ENCODE measurements at places on chromosomes 2 and 18. TPM values are rescaled to one million over a fixed set of nuclear protein-coding genes. Genes with fewer than 3 reads are reported as not detected.

- no peak for DNase-seq
Measured at GRCh38 chr2:217412277-217412676, 552.4 kb upstream of the TNP1 start.

DNA sequence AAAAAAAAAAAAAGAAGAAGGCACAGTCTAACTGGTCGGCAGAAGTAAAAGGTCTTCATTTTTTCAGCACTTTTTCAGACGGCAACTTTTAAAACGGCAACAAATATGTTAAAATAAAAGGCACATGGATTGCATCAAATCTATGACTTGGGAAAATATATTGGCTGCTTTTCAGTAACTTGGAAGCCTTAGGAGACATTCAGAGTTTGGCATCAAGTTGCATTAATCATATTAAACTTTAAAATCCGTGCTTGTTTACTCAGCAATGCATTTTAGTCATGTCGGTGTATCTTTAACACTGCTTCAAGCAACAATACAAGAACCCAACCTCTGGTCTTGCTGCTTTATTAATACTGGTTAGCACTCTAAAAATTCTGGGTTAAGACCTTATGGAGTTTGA lies 111.1 kb downstream of the MEP1B start:
- no peak for DNase-seq

- no peak for DNase-seq
Measured at GRCh38 chr2:204257781-204258180, 287.5 kb upstream of the PARD3B start.

DNA sequence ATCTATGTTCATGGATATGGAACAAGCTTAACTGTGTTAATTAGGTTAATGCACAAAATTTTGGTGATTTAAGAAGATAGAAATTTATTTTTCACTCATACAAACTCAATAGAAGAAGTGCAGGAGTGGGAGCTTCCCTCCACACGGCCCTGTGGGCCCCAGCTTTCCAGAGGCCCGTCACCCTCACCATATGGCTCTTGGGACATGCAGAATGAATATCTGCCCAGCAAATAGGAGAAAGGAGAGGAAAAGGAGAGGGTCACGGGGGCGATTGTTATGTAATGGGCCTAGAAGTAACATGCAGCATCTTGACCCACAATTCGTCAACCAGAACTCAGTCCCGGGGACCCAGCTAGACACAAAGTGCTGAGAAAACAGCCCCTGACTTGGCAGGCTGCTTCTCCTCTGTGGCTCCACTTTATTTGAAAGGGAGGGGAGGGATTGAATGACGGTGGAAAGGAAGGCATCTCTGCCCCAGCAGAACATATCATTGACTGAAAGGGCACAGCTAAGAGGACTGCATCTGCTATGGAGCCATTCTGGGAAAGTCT lies 648.2 kb upstream of the ID2 start:
- DNase-seq: no peak

DNA sequence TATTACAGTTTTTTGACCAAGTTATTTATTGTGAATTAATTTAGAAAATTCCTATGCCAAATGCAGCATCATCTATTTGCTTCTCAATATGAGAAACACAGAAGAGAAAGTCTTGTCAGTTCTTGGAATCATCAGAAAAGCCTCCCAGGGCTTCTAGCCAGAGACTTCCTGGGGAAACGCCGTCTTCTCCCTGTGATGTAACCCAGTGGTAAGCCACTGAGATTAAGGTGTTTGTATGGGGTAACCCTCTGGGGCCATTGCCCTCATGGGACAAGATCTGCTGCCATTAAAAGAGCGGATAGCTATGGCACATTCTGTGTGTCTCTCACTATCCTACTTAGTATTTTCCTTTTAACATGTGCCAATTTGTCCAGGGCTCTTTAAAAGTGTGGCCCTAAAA lies 28.0 kb downstream of the ANKRD29 start:
- no peak for DNase-seq

DNA sequence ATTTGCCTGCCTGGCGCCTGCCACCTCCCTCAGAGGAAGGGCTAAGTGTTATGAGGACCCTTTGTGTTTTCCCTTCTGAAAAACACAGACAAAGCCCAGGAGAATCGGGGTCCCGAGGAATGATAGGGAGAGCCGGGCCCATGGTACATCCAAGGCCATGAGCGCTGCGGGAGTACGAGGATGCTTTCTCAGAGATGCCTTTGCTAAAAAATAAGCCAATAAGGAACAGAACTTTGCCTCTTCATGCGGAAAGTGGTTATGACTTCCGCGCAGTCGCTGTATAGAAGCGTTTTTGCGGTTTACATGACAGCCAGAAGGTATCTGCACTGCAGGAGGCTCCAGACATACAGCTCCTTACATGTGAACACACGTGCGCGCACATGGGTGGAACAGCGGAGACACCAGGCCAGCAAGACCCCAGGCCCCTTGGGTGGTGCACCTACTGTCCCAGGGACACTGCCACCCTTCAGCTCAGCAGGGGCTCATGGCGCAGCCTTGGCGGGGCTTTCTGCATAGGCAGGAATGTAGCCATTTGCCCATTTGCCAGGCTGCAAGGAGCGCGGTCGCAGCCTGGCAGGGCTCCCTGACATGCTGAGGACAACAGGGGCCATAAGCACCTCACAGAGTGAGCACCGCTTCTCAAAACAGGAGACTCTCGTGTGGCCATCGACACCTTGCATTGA lies 252.4 kb upstream of the SALL3 start:
- peak; percentile 61 for DNase-seq

- DNase-seq: no peak
Measured at GRCh38 chr18:32284284-32284683, 94.4 kb downstream of the MEP1B start.

DNA sequence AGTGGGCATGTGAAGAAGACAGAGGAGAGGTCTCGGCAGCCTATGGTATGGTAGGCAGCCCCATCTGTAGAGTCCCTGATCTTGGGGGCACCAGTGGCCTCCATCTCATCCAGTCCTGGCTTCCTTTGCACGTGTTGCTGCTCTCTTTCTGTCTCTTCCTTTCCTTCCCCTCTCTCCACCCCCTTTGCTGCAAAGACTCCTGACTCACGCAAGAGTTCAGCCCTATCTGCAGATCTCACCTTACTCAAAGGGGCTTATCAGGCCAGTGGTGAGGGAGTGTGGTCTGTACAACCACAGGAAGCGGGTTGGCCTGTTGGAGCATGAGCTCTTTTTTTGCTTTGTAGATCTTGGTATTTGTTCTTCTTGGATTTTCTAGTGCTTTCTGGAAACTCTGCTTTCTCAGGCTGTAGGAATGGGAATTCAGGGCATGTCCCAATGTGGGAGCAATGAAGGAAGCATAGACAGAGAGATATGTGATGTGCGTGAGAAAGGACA lies 14.6 kb upstream of the NT5DC4 start:
- DNase-seq: no peak

DNA sequence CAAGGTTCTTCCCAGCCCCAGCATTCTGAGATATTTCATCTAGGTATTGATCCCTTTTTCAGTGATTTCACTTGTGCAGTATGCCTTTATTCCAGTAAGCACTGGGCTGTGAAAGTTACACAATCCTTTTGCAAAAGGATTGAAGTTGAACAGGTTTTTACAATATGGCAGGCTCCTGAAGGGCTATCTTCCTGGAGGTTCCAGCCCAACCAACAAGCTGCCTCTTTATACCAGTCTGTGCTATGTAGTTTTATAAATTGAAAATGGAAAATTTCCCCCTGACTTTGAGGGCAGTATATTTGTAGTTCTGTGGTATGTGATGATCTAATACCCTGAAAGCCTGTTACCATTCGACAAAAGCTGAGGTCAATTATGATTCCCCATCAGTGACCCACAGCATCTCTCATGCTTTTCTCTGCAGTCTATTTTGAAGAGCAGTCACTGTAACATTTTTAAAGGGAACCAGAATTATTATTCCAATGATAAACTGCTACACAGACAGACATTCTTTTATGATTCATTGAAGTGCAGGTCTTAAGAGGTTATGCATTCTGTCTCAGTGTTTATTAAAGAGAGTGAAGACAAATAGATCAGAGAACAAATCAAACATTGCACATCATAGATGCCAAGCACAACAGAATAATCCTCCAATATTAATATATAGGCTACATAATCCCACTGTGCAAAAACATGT lies 35.2 kb upstream of the STPG4 start:
- no peak for DNase-seq

- DNase-seq: no peak
Measured at GRCh38 chr18:23837591-23837990, 148.3 kb downstream of the LAMA3 start.

DNA sequence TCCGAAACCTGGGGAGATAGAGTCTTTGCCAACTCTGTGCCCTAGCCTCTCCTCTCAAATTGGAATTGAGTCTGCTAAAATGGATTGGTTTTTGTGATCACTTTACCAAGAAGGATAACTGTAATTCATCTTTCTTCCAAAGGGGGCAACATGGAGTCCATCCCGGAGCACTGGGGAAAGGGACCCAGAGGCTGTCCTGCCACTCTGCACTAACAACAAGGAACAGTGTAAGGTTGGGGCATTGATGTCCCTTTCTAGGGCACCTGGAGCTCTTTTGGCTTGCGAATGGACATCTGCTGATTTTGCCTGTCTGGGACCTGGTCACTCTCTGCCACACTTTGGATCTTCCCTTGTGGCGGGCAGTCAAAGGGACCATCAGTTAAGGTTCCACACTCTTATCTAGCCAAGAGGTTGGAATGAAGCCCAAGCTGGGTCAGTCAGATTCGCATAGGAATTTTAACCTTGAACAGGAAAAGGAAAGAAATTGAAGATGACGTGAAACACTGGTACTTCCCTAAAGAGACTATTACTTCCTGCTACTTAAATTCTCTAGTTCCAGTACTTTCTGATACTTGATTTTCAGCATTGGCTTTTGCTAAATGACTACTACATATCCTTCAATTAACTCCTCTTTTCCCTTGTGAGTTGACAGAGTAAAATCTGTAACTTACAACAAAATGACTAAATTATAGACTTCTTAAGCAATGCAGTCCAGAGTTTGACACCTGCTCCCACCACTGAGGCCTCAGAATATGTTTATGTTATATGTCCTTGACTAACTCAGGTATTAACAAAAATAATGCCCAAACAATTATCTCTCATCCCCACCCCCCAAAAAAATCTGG lies 64.7 kb upstream of the KLF7 start:
- DNase-seq: no peak

DNA sequence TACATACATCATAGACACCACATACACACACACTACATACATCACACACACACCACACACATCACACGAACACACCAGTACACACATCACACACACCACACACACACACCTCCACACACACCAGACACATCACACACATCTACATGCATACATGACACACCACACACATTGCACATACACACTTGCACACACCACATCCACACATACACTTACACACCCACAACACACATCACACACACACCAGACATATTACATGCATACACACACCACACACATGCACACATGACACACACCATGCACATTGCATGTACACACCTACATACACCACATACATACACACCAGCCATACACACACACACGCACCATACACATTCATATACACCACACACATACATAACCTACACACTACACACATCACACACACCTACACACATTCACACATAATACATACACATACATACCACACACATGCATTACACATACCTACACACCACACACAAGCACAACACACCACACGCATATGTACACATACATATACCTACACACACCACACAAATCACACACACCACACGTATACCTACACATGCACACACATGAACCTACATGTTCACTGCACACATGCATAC lies 156.5 kb downstream of the NDUFA10 start:
- DNase-seq: no peak

GRCh38 chr18:77198663-77199062 lies 51.0 kb upstream of the GALR1 start:
- no peak for DNase-seq

- DNase-seq: no peak
Measured at GRCh38 chr2:181642086-181642485, 14.8 kb downstream of the CERKL start.

DNA sequence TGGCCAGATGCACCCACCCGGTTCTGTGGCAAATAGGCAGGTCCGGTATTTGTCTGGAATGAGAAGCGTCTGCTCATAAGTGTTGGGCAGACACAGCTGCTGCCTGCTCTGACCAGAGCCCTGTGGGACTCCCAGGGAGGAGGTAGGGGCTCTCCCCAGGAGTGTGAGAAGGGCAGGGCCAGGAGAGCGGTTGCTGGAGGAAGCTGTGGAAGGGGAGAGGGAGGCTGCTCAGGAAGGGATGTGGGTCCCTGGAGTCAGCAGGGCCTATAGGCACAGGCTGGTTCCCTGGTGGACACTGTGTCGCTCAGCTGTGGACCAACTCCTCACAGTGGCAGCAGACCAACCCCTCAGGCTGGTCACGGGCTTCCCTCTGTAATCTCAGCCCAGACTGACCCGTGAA lies 109.2 kb downstream of the DYSF start:
- no peak for DNase-seq

DNA sequence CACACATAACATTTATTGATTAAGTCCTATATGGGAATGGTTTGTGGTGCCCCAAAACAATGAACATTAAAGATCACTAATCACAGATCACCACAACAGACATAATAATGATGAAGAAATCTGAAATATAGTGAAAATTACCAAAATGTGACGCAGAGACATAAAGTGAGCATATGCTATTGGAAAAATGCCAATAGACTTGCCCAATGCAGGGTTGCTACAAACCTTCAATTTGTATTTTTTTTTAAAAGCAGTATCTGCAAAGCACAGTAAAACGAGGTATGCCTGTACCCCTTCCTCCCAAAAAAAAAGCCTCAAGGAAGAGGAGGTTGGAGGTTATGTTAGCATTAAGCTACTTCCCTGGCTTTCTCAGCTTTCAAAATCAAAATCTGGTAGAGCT lies 131.1 kb downstream of the RBMS1 start:
- DNase-seq: no peak

DNA sequence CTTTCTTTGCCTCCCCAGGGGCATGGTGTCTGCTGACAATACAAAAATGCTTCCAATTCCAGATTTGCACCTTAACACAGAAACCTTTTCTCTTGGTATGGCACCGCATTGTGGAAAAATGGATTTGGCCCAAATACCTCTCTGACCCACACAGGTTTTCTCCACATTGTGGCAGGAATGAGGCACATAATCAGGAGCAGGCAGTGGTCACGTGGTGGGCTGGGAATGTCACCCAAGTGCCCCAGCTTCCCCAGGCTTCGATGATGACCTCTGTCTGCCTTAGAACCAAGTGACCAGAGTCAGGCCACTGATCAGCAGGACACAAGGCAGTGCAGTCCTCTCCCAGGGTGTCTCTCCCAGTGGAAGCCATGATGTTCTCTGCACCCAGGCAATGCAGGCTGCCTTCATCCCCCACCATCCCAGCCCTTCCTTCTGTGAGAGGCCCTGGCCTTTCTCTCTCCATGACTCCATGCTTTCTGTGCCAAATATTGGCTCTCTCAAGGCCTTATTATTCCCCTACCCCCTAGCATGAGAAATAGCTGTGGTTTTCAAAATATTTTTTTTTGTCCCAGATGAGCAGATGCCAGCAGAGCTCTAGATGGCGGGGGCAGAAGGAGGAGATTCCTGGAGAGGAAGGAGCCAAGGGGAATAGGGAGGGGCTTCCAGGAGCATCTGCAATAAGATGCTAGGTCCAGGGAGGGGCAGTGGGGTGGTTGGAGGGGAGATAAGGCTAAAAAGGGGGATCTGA lies 198.9 kb downstream of the ACKR3 start:
- DNase-seq: no peak

SERPINB2 gene
- total RNA-seq: 2.3 TPM

PTPRN gene
- not detected for total RNA-seq

CENPA gene
- total RNA-seq: 4.4 TPM

MTCL1 gene
- 7.5 TPM for total RNA-seq

DNER gene
- total RNA-seq: 0.11 TPM

TLX2 gene
- not detected for total RNA-seq

IL1B gene
- total RNA-seq: 31.2 TPM

NEU2 gene
- not detected for total RNA-seq

CNDP2 gene
- total RNA-seq: 310 TPM

FAM110C gene
- total RNA-seq: 0.43 TPM
